SK-MEL-5 (cell line): ENCODE measurements at places on chromosomes 6 and 20. TPM values are rescaled to one million over a fixed set of nuclear protein-coding genes. Genes with fewer than 3 reads are reported as not detected.

GRCh38 chr20:59165396-59165795 lies 1.8 kb downstream of the ZNF831 start:
- no peak for DNase-seq

GRCh38 chr20:38844963-38845362 lies 39.5 kb downstream of the PPP1R16B start:
- DNase-seq = no peak

GRCh38 chr20:63625771-63626423 lies 1.0 kb downstream of the GMEB2 start:
- peak; percentile 29 for DNase-seq

GRCh38 chr6:89952686-89953085 lies 58.4 kb downstream of the GJA10 start:
- DNase-seq = peak; percentile 22

- peak; percentile 47 for DNase-seq
Observed at GRCh38 chr6:168355716-168356522, 36.3 kb upstream of the DACT2 start.

DNA sequence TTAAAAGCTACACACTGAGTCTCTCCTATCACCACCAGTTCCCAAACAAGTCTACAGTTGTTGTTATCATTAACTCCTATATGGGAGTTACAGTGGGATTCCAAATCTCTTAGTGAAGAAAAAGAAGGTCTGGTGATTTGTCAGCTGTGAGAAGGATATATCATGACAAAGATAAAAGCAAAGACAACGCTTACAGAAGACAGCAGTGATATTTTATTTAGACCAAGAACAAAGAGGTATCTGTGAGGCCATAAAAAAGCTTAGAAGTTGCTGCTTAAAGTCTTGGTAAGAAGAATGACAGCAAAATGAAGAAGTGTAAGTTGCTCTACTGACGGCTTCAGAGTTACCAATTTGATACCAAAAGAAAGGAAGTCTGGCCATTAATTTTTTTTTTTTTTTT lies 47.2 kb downstream of the CHD6 start:
- peak; percentile 61 for DNase-seq

- no peak for DNase-seq
Observed at GRCh38 chr6:52186480-52186879, 305 bp downstream of the IL17A start.

- DNase-seq = no peak
Observed at GRCh38 chr20:25321991-25322390, 68.6 kb downstream of the ABHD12 start.

- DNase-seq = no peak
Observed at GRCh38 chr6:10659699-10660348, 34.6 kb downstream of the C6orf52 start.

DNA sequence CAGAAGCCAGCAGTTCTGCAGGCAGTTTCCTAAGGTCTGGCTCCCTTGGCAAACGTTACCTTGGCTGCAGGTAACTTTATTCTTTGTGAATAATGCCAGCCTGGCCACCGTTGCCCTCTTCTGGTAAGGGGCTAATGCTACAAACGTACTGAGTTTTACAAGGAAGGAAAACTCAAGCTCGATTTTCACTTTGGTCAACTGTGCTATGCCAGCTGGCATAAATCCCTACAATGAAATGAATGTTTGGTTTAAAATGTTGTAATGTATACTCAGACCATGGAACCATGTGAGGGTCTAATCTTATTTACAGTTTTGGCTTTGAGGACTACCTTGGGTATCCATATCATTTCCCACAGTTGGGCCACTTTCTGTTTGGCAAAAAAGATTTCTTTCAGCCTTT lies 101.4 kb downstream of the SLX4IP start:
- DNase-seq = peak; percentile 49

DNA sequence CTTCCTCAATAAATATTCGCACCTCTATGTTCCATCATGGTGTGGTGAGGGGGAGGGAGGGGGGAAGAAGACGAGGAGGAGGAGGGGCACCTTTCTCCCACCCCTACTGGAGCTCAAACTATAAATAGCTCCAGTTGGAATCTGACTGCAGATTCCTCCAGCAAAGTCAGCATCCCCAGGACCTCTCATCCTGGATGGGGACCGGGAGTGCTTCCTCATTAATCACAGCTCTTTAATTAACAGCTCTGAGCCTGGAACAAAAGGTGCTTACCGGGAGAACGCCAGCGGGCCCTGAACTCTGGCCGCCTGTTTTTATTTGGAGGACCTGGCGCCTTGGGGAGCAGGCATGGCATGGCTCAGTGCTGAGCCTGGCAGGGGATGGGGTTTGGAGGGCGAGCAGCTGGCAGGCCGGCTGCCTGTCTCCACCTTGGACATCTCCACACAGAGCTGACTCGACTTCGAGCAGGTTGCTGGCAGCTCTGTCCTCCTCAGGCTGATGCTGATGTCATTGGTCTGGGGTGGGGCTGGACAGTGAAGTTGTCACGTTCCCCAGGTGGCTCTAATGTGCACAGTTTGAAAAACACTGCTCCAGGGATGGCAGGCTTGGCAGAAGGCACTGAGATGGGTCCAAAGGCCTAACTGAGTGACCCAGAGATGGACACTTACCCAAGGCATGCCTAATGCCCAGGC lies 180.4 kb downstream of the DHX35 start:
- DNase-seq = no peak

GRCh38 chr6:5180636-5181035 lies 80.1 kb downstream of the LYRM4 start:
- DNase-seq = no peak

DNA sequence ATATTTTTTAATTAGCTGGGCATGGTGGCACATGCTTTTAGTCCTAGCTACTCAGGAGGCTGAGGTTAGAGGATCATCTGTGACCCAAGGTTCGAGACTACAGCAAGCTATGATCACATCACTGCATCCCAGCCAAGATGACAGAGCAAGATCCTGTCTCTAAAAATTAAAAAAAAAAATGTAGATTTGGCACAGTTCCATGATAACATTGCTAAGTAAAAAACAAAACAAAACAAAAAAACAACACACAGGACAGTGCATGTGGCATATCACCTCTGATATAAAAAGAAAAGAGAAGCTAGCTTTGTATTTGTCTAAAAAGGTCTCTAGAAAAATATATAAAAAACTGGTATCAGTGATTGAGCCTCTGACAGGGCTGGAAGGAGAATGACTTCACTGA lies 24.6 kb downstream of the RNF24 start:
- DNase-seq = no peak

- no peak for DNase-seq
Observed at GRCh38 chr6:836276-836853, 143.4 kb upstream of the EXOC2 start.

- DNase-seq = peak; percentile 5
Observed at GRCh38 chr6:152246554-152247337, 390.4 kb downstream of the SYNE1 start.

GRCh38 chr20:53527196-53527595 lies 66.4 kb downstream of the ZNF217 start:
- no peak for DNase-seq

- no peak for DNase-seq
Observed at GRCh38 chr6:30206152-30206551, 7.1 kb downstream of the TRIM26 start.

The MYBL2 gene
- total RNA-seq = 10.4 and 14.1 TPM in 2 replicates

The GNRH2 gene
- not detected in 2 replicates for total RNA-seq

The MUCL3 gene
- not detected in 2 replicates for total RNA-seq

The AVP gene
- total RNA-seq = not detected in 2 replicates

The SLC4A11 gene
- total RNA-seq = 0.82 and 1.8 TPM in 2 replicates

The FOXF2 gene
- total RNA-seq = 3.8 and 6.0 TPM in 2 replicates

The BHLHE23 gene
- total RNA-seq = not detected in 2 replicates

The DEFB124 gene
- not detected in 2 replicates for total RNA-seq

The NKX2-4 gene
- total RNA-seq = 1.4 and 1.8 TPM in 2 replicates
